ENCODE measurements at places on chromosomes 1 and 21.

DNA sequence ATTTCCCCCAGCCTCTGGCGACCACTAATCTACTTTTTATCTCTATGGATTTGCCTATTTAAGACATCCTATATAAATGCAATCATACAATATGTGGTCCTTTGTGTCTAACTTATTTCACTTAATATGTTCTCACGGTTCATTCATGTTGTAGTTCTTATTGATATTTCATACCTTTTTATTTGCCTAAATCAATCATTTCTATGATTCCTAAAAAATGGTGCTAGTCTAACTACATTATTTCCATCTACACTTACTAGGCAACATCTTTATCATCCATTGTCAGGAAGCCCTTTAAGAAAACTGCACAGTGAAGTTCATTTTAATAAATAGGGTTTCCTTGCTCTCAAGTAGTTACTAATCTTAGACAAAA, 380 bp upstream of the FBXO28 start:
- no peak for DNase-seq

DNA sequence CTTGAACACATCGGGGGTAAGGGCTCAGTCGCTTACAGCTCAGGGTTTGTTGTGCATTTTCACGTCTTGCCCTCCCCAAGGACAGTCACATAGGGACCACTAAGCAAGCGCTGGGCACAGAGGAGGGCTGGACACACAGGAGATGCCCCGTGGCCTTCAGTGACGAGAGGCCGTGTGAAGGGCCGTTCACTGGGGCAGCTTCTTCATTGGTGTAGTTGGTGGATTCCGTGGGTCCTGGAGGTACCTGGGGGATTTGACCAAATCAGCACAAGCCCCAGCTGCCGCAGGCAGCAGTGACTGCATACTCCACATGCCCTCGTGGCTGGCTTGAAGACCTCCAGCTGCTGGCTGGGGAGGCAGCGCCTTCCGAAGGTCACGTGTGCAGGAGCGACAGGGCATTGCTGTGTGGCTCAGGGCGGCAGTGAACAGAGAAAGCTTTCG, 100.8 kb upstream of the C1orf174 start:
- peak; percentile 5 for DNase-seq

GRCh38 chr21:33265664-33266049, 510 bp upstream of the IL10RB start:
- no peak for DNase-seq

DNA sequence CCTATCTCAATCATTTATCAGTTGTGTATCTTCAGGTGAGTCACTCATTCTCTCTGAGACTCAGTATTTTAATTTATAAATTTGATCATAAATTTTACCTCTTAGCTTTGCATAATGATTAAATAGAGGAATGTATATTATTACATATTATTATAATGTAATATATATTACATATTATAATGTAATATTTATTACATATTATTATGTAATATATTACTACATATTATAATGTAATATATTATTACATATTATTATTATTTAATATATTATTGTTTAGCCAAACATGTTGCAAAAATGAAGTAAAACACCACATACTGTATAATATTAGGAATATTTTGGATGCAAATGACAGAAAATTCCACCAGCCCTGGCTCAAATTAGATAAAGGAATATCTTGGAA, 104.7 kb upstream of the NFIA start:
- DNase-seq, result no peak

- no peak for DNase-seq
These were observed 581 bp downstream of the SSU72 start for GRCh38 chr1:1573843-1574720.
